Activated CD8-positive, alpha-beta memory T cell treated with anti-CD3 and anti-CD28 coated beads, Interleukin-2, amount 10 ng/mL, durations not matched to agents 7 days and 5 days (primary cell): ENCODE measurements at places on chromosomes 13 and 19. TPM values are rescaled to one million over a fixed set of nuclear protein-coding genes. Genes with fewer than 3 reads are reported as not detected.

ANKRD10 gene
- total RNA-seq: 120 TPM

MYADM gene
- 69.4 TPM for total RNA-seq

PSG2 gene
- not detected for total RNA-seq

VAV1 gene
- total RNA-seq: 114 TPM

DLEU7 gene
- total RNA-seq: not detected

PRR12 gene
- total RNA-seq: 46.5 TPM

PALM3 gene
- not detected for total RNA-seq

CHMP2A gene
- total RNA-seq: 96.4 TPM

NUMBL gene
- total RNA-seq: 6.4 TPM

NXNL1 gene
- total RNA-seq: not detected

LRRC63 gene
- 2.1 TPM for total RNA-seq

PSG11 gene
- not detected for total RNA-seq

MIER2 gene
- total RNA-seq: 23.8 TPM

SLC17A7 gene
- total RNA-seq: 0.19 TPM

MADCAM1 gene
- total RNA-seq: 0.16 TPM

COX7A1 gene
- total RNA-seq: not detected

CDC16 gene
- 81.5 TPM for total RNA-seq

CEBPA gene
- 0.23 TPM for total RNA-seq

ZNF470 gene
- 4.0 TPM for total RNA-seq

ZNF575 gene
- 2.9 TPM for total RNA-seq

C5AR1 gene
- 1.4 TPM for total RNA-seq

KLF2 gene
- 124 TPM for total RNA-seq

CYP2F1 gene
- total RNA-seq: not detected

SPRED3 gene
- total RNA-seq: 0.93 TPM

OR7C1 gene
- total RNA-seq: not detected

SOX21 gene
- not detected for total RNA-seq

LGALS14 gene
- total RNA-seq: 0.37 TPM

BRCA2 gene
- 37.8 TPM for total RNA-seq

CKM gene
- total RNA-seq: not detected

ZNF573 gene
- total RNA-seq: 7.1 TPM

TSKS gene
- total RNA-seq: 0.47 TPM

ZNF530 gene
- 10.6 TPM for total RNA-seq

C19orf81 gene
- not detected for total RNA-seq

PSPN gene
- total RNA-seq: 1.8 TPM

ADGRE3 gene
- total RNA-seq: not detected

AZU1 gene
- total RNA-seq: not detected

SLC10A2 gene
- not detected for total RNA-seq

TMED1 gene
- 16.0 TPM for total RNA-seq

TNFSF9 gene
- 18.5 TPM for total RNA-seq

ZNF253 gene
- 20.2 TPM for total RNA-seq

SIGLEC12 gene
- total RNA-seq: 3.9 TPM

CBY2 gene
- not detected for total RNA-seq

ZNF560 gene
- not detected for total RNA-seq

SMAD9 gene
- total RNA-seq: not detected

RNF113B gene
- total RNA-seq: not detected

RFPL4A gene
- total RNA-seq: not detected

AMH gene
- total RNA-seq: 6.0 TPM

FGF21 gene
- not detected for total RNA-seq

PPFIA3 gene
- total RNA-seq: 1.7 TPM

BCAM gene
- total RNA-seq: not detected

ZNF331 gene
- 26.5 TPM for total RNA-seq

FGF22 gene
- total RNA-seq: not detected

PRODH2 gene
- not detected for total RNA-seq
